Neural cell (in vitro differentiated cells): ENCODE measurements at places on chromosomes 5 and 9. TPM values are rescaled to one million over a fixed set of nuclear protein-coding genes. Genes with fewer than 3 reads are reported as not detected.

Gene ABCA1
- 5.1 and 5.2 TPM in 2 replicates for polyA plus RNA-seq

Gene COL15A1
- polyA plus RNA-seq, result 2.8 and 3.4 TPM in 2 replicates

Gene MACIR
- polyA plus RNA-seq, result 33.7 and 34.8 TPM in 2 replicates

Gene FST
- 1.1 and 1.3 TPM in 2 replicates for polyA plus RNA-seq

Gene PHYHD1
- not detected in 2 replicates for polyA plus RNA-seq

Gene OXCT1
- polyA plus RNA-seq, result 85.3 and 90.5 TPM in 2 replicates

Gene DMRTA1
- polyA plus RNA-seq, result 0.64 and 0.82 TPM in 2 replicates

Gene MYMK
- polyA plus RNA-seq, result not detected in 2 replicates

Gene RAPGEF1
- 23.6 and 43.0 TPM in 2 replicates for polyA plus RNA-seq

Gene SLC46A2
- polyA plus RNA-seq, result not detected in 2 replicates

Gene SHOC1
- polyA plus RNA-seq, result not detected in 2 replicates

Gene PHF24
- 1.8 and 2.4 TPM in 2 replicates for polyA plus RNA-seq

Gene CACNA1B
- 5.8 and 7.9 TPM in 2 replicates for polyA plus RNA-seq

Gene CARD6
- polyA plus RNA-seq, result 0.06 TPM in 1 of 2 replicates, not detected in the other

Gene IRX2
- 0.16 and 0.95 TPM in 2 replicates for polyA plus RNA-seq

Gene FAM163B
- 1.5 and 2.7 TPM in 2 replicates for polyA plus RNA-seq

Gene PRDM9
- polyA plus RNA-seq, result not detected in 2 replicates

Gene NIPBL
- 23.4 and 27.5 TPM in 2 replicates for polyA plus RNA-seq

Gene BAAT
- polyA plus RNA-seq, result 0.44 and 0.61 TPM in 2 replicates

Gene LMX1B
- polyA plus RNA-seq, result 0.26 TPM in 1 of 2 replicates, not detected in the other

Gene HACD4
- polyA plus RNA-seq, result not detected in 2 replicates

Gene ENTPD8
- not detected in 2 replicates for polyA plus RNA-seq

Gene NUTM2F
- polyA plus RNA-seq, result 0.68 and 1.5 TPM in 2 replicates

Gene SH3PXD2B
- polyA plus RNA-seq, result 11.7 and 18.7 TPM in 2 replicates
